Stimulated activated CD4-positive, alpha-beta T cell treated with anti-CD3 and anti-CD28 coated beads, Interleukin-4, amount 100 ng/mL, for 1 hour (primary cell): ENCODE measurements at places on chromosomes 12 and 14.

GRCh38 chr14:86450085-86450484 lies 920.1 kb downstream of the FLRT2 start:
- no peak for DNase-seq

GRCh38 chr14:64501411-64502171 lies 2.0 kb downstream of the ZBTB25 start:
- DNase-seq, result no peak

- no peak for DNase-seq
These were observed 30.3 kb downstream of the C14orf132 start for GRCh38 chr14:96069421-96069820.

- no peak for DNase-seq
These were observed 199.4 kb upstream of the LRIG3 start for GRCh38 chr12:59119676-59120075.

GRCh38 chr14:91780452-91780851 lies 48.6 kb upstream of the CATSPERB start:
- DNase-seq, result no peak

GRCh38 chr12:591167-592023 lies 71.8 kb downstream of the NINJ2 start:
- DNase-seq, result no peak

DNA sequence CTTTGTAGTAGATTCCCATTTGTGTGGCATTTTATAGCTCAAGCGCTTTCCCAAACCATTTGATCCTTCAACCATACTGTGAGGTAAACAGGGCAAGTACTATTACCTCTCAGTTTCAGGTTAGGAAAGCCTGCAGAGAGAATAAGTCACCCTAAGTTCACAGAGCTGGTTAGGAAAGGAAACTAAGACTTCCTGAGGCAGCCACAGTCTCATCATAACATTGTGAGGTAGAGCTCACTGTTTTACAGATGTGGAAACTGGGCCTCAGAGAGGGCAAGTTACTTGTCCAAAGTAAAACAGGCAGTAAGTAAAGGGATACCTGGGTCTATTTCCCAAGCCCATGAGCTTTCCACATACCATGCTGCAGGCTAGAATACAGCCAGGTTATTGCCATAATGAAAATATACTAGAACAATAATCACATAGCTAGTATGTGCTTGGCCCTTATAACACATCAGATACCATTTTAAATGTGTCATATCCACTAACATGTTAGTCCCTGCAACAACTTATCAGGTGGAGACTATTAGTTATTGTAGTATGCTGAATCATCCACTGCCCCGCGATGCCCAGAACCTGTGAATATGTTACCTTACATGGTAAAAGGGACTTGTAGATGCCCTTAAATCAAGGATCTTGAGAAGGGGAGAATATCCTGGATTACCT lies 150.9 kb upstream of the GRIP1 start:
- no peak for DNase-seq

DNA sequence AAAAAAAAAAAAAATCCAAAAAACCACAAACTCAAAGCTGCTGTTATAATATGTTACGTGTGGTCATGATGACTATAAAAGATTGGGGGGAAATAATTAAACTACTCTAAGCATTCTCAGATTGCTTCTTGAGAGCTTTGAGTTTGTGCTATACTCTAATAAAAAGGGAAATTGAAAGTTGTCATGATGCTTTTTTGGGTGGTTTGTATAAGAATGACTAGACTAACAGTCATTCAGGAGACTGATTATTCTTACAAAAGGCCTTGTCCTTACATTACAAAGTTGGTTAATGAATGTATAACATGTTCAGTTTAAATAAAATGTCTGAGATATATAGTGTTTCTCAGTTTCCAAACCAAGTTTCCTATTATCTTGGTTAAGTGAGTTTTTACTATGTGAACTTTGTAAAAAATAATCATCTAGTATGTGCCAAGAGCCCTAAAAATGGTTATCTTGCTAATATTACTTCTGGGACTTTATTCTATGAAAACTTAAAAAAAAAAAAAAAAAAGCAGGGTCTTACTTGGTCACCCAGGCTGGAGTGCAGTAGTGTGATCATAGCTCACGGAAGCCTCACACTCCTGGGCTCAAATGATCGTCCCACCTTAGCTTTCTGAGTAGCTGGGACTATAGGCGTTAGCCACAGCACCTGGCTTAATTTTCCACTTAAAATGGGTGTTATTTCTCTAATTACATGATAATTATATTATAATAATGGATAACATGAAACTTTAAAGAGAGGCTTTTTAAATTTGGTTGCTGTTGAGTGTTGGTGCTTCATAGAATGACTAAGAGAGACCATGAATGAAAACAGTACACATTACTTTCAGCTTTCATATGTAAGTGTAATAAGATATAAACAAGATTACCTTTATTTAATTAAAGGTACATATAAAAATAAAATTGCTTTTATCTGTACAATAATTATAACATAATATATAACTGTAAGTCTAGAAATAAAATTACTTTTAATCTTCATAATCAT lies 459.6 kb upstream of the RGS6 start:
- no peak for DNase-seq

DNA sequence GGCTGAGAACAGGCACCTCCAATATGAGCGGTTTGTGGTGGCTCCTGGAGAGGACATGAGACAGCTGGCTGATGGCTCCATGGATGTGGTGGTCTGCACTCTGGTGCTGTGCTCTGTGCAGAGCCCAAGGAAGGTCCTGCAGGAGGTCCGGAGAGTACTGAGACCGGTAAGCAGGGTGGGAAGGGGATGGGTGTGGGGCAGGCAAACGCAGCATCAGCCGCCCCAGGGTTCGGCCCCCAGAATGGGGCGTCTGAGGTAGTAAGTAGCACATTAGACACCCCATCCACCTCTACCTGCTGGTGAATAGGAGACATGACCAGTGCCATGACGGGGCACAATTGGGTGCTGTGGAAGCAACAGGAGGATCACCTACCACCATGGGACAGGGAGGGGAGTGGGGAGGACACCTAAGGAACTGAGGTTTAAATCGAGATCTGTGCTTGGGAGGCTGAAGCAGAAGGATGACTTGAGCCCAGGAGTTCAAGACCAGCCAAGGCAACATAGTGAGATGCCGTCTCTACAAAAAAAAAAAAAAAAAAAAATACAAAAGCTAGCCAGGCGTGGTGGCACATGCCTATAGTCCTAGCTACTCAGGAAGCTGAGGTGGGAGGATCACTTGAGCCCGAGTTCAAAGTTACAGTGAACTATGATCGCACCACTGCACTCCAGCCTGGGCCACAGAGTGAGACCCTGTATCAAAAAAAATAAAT lies 25.5 kb downstream of the ITGA7 start:
- no peak for DNase-seq

GRCh38 chr12:46263140-46264016 lies 5.5 kb downstream of the SLC38A1 start:
- no peak for DNase-seq

GRCh38 chr14:75561013-75561432 lies 17.4 kb upstream of the FLVCR2 start:
- peak; percentile 43 for DNase-seq

DNA sequence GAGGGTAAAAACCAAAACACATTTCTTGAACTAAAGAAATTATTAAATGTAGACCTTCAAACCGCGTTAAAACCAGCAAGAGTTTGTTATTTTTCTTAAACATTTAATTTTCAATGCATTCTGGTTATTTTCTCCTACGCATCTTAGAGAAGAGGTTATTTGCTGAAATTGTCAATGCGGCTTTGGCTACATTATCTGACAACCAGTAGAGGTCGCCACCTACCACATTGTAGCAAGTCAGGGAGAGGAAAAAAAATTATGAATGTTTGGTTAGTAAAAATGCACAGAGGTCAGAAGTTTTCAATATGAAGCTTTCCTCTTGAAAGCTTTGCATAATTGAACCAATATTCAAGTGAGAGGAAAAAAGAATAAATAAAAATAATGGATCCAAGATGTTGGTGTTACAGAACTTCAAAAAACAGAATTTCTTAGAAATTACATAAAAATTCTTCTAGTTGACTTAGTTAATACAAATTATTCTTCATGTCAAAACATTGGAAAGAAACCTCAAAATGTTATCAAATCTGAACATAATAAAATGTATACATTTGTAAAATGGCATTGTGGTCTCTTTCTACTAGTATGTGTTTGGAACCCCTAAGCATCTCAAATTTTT lies 159.4 kb upstream of the TMTC2 start:
- DNase-seq, result no peak

- DNase-seq, result no peak
These were observed 170.5 kb upstream of the GARIN2 start for GRCh38 chr14:67018720-67019119.

- DNase-seq, result no peak
These were observed 17.5 kb downstream of the KCNH5 start for GRCh38 chr14:63027719-63028118.

GRCh38 chr14:96792591-96792990 lies 4.6 kb upstream of the VRK1 start:
- no peak for DNase-seq

- DNase-seq, result no peak
These were observed 1.9 kb downstream of the ETV6 start for GRCh38 chr12:11651381-11651780.

GRCh38 chr14:21617614-21618013 lies 17.1 kb downstream of the OR10G2 start:
- DNase-seq, result no peak

GRCh38 chr12:101881228-101881627 lies 3.8 kb downstream of the DRAM1 start:
- no peak for DNase-seq

- DNase-seq, result no peak
These were observed 25.6 kb downstream of the PXN start for GRCh38 chr12:120239776-120240494.

DNA sequence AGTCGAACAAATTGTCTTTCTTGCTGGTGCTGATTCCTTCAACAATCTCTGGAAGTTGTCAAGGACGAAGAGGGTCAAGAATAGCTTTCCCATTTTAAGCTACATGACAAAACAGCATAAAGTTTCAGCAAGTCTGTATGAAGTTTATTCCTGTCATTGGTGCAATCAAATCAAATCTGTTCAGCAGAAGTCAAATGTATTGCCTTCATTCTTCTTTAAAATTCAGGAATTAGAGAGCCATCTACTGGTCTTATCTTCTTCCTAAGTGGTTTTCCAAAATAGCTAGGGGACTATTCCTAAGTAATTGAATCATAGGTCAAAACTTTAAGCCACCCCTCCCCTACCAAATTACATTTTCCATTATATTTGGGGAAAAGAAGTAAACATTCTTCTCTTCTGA lies 990.2 kb downstream of the GALC start:
- no peak for DNase-seq

DNA sequence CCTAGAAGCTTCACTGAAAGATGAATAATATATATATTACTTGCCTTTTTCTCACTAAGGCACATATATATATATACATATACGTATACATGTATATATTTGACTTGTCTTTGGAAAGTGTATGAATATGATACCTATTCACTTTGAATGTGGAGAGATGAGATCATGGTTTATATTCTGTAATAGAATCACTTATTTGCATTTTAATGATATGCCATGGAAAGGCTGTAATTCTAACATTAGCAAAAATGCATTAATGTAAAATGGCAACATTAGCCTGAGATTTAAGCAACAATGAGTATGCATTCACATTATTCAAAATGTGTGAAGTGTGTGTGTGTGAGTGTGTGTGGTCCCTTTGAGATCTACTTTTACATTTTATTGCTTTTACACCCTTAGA lies 54.5 kb upstream of the PRKD1 start:
- DNase-seq, result no peak
